ENCODE measurements at places on chromosomes 2 and 18.

DNA sequence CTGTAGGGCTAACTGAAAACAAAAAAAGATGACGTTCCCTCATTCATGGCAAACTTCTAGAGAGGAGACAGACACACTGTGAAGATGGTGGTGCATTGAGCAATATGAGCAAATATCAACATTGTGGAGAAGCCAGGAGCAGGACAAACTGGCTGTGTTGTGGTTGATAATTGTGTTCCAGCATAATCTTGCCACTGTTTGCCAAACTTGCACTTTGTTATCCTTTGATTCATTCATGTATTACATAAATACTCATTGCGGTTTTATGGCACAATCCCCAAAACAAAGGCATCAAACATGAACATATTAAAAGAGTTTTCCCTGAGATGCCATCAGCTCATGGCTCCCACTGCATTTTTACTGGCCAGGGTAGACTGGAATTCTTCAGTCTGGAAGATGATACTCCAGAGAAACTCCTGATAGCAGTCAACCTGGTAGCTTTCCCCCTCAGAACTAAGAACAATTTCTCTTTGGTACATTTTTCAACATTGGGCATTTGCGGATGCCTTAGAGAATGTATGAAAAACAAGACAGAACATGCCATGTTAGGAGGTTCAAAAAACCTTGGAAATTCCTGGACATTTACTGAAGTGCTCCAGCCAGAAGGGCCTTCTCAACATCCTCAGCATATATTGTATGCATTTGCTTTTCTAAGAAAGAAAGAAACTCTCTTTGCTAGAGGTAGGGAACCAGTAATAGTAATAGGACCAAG is 487.4 kb upstream of the CELF4 start:
- no peak for DNase-seq

DNA sequence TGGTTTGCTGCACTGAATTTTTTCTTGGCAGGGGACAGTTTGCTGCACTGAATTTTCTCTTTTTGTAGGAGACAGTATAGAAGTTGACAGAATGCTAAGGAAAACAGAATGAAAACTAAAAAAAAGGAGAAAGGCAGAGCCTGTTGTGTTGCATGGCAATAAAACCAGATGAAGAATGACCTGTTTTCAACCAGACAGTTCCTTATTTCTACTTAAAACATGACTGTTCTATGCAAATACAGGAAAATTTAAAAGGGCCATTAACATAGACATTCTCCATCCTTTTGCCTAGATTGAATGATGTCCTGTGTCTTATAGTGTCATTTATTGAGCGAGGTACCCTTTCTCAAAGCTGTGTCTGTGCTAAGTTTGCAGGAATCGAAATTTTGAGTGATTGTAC is 33.3 kb downstream of the ABI2 start:
- DNase-seq = no peak

- DNase-seq = no peak
These were observed 60.6 kb downstream of the BCL2 start for GRCh38 chr18:63258749-63259566.

DNA sequence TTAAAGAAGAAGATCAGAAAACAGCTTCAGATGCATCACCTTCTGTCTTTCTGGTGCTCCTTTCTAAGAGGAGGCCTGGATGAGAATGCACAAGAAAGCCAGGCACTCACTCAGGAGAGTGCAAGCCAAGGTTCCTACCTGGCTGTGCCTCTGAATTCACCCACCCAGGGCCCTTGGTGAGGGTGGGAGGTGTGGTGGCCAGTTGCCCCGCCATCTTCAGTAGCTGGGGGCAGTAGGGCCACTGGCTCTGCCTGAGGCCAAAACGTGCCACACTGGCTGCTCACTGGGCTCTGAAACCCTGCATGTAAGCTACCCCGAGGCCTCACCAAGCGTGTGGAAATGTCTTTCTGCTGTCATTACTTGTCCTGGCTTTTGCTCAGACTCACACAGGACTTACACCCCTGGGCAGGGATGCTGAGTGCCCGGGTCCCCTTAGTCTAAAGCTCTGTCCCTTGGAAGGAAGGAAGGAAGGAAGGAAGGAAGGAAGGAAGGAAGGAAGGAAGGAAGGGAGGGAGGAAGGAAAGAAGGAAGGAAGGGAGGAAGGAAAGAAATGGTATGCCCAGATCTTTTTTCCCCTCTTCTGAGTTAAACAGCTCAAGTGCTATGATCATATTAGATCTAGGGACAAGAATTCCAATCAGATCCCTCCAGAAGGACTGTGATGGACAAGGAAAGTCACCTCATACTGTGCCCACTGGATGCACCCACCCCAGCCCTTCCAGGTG is 8.5 kb upstream of the LBH start:
- no peak for DNase-seq

DNA sequence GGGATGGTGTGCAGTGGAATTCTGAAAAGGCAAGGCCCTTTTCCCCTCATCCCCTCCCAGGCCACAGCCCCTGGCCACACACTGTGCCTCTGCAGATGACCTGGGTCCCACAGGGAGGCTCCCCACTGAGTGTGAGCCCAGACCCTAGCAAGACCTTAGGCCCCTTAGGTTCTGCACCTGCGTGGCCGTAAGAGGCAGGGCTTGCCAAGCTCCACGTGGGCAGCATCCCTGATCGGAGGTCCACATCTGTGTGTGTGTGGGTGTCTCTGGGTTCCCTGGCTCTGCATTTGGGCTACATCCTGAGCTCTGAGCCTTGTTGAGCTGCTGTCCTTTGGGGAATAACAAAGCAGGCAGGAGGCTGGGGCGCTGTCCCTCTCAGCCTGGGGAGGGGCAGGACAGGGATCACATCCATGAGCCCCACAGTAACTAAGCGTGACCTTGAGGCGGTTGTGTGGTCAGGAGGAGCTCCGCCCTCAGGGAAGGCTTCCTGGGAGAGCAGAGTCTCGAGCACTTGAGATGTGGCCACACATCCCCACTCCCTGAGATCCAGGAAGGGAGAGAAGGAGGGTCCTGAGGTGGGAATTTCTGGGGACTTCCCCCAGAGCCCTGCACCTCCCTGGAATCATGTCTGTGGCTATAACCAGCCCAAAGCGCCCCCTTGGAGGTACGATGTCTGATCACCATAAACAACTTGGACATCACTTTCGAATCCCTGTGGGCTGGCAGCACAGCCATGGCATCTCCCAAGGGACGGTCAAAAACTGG is 84.8 kb downstream of the STPG4 start:
- no peak for DNase-seq

GRCh38 chr2:207265869-207266268 is 100.1 kb upstream of the KLF7 start:
- no peak for DNase-seq

DNA sequence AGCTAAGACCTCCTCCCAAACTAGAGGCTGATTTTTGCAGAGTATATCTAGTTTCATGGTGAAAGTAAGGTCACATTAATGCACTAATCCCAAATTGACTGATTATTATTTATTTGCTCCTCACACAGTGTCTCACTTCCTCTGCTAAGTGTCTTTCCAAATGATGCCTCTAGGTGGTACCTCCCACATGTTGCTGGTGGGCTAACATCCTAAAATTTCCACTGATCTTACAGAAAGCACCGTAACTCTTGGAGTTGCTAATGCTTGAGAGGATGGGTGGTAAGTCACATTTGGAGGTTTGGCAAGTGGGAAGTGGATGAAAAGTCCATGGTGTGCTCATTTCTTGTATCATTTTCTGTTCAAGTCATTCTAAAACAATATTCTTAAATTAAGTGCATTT is 428.7 kb upstream of the GYPC start:
- no peak for DNase-seq

DNA sequence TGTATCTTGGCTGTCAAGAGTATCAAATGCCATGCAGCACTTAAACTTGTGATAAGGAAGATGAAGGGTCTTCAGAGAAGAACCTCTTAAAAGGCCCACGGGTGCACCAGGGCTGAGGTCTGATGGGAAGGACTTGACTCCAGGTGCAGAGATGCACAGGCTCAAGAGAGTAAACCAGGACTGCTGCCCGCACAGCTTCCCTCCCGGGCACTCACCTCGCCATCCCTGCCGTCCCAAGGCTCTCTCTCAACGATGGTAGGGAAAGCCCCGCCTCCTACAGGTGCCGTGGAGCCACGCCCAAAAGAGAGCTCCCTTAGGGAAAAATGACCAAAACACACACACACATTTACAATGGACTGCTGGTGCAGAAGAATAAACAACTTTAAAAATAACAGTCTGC is 27.9 kb downstream of the PDIA6 start:
- DNase-seq = no peak

DNA sequence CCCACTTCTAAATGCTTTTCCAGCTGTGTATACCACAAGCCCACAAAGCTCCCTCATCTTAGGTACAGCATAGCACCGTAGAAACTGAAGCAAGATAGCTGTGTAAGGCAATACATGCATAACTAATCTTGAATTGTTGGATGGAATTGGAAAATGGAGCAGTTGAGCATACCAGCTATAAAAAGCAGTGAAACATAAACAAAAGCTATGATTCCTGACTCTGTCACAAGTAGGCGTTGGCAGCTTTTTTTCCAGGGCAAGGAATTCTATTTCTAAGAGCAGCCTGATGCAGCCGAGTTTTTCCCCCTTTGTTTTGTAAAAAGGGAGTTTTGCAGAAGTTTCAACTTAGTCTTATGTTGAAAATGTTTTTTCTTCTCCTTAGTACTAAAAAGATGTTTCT is 32.4 kb downstream of the MOGAT1 start:
- no peak for DNase-seq

DNA sequence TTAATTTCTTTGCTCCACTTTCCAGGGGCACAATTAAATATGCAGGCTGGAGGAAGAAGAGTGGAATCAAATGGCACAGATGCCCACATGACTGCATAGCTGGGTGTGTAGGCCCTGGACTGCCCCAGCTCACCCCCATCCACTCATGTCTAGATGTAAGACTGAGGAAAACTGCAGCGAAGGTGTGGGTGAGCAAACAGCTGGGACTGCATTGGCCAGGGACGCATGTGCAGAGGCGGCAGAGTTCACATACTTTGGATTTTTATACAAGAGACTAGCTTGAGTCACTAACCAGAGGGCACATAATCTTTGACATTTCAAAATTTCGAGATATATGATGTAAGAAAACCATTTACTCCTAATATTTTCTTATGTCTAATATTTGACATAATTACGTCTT is 60.1 kb downstream of the SPIRE1 start:
- DNase-seq = no peak

DNA sequence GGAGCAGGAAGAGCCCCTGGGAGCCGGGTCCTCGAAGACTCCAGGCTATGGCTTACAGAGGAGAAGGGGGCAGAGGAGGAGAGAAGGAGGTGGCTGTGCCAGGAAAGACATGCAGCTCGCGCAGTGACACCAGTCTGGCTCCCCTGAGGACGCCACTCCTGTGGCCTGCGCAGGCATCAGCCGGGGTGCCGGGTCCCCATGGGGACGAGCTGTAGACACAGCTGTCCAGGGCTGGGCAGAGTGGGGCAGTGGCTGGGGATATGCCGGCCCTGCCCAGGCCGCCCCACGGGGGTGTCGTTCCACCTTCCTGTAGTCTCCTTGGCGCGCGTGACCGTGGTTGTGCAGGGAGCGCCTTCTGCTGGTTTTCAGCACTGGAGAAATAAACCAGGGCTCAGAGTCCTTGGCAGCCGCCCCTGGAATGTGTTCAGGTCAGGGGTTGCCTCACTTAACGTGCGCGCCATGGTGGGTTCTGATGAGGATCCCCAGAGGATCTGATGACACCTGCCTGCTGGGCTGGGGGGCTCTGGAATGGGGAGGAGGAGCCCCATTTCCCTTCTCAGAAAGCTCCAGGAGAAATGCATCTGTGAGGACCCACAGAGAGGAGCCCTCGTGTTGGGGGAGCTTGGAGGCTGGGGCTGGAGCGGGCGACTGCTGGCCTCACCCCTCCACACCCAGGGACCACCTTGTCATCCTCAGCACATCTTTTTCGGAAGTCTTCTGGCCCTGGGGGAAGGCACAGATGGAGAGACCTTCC is 26.7 kb downstream of the RAMP1 start:
- DNase-seq = no peak

- no peak for DNase-seq
These were observed 43.7 kb upstream of the APCDD1 start for GRCh38 chr18:10410472-10411308.

- no peak for DNase-seq
These were observed 144.7 kb downstream of the GLI2 start for GRCh38 chr2:120880381-120880780.

- no peak for DNase-seq
These were observed 55.7 kb downstream of the RTTN start for GRCh38 chr18:70149616-70150301.

DNA sequence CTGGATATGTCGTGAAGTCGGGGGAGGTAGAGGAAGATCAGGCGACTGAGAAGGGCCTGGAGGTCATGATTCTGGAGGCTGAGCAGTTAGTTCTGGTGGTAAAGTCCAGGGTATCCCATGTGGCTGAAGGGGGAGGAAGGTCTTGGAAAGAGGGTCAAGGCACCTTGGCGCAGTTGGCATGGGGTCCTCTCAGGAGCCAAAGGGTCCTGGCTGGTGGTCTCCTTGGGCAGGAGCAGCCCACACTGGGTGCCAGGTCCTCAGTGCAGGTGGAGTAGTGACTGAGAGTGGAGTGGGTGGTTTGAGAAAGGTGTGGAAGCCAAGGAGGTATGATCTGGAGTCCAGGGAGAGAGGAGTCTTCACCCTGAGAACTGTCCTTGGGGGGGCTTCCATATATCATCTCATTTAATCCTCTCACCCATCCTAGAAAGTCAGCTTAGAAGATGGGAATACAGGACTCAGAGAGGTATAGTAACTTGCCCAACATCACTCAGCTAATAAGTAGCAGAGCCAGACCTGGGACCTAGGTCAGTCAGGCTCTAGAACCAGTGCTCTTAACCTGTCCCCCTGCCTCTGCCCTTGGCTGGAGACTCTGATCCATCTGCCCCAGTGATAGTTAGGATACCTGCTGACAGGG is 24.5 kb downstream of the FBXO41 start:
- DNase-seq = no peak

- DNase-seq = no peak
These were observed 463.0 kb downstream of the FBXO15 start for GRCh38 chr18:73684647-73685046.

DNA sequence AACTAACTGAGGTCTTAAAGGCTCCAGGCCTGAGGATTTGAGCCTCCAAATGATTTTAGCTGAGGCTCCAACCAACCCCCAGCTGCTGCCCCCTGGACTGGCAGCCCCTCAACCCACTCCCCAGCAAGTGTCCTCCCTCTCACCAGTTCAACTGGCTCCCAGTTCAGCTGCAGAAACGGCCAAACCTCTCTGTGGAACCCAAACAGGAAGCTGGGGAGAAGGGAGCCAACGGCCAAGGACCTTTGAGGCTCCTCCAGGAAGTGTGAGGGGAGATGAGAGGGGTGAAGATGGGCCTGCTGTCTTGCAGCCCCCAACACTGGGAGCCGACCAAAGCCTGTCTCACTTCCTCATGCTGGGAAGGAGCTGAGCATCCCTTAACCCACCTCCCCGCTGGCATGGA is 24.9 kb downstream of the ZFP36L2 start:
- DNase-seq = no peak

GRCh38 chr2:111116843-111117597 is 3.7 kb upstream of the BCL2L11 start:
- DNase-seq = peak; percentile 70

- DNase-seq = no peak
These were observed 507.6 kb downstream of the ZEB2 start for GRCh38 chr2:144012304-144012703.

GRCh38 chr2:26850505-26850904 is 2.6 kb downstream of the DPYSL5 start:
- no peak for DNase-seq
